ENCODE measurements at places on chromosomes 2 and 18. TPM values are rescaled to one million over a fixed set of nuclear protein-coding genes. Genes with fewer than 3 reads are reported as not detected.

Gene IL1RL2
- 2.0 TPM for total RNA-seq

Gene PROM2
- 31.5 TPM for total RNA-seq

Gene C2orf15
- 5.6 TPM for total RNA-seq

Gene STK25
- total RNA-seq, result 198 TPM

DNA sequence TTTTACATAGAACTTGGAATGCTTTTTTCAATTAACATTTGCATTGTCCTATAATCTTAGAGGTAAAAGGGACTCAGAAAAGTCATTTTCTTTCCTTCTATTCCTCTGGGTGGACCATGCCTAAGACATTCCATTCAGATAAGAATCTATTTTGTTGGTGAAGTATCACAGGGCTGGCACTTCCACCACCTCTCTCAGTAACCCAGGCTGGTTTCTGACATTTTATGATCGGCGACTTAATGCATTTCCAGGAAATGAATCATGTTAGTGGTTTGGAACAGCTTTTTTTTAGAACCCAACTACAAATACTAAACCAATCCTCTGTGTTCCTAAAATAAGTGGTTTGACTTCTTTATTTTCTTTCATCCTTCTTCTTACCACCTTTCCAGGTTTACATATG lies 27.0 kb downstream of the GAD1 start:
- no peak for DNase-seq

DNA sequence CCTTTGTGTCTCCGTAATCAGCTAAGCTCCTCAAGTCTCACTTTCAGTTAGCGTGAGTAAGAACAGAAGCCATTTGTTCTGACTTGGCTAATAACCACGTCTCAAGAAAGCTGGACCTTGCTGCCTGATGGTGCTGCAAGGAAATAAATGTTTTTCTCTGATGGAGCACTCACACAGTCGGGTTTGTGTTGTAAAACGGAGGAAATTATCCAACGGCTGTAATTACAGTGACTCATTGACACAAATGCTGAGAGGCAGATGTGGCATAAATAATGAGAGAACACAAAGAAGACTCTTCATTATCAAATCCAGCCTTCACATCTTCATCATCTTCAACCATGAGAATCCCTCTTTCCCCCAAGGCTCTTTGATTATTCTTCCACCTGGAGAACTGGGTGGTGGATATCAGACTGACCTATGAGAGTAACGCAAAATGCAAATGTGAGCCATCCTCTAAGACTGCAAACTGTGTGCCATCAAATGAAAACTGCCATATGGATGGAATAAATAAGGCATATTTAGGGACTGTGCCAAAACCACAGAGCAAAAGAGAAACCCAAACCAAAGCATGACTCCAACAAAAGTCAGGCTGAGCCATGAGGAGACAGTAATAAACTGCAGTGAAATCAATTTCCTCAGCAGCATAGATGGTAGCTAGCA lies 252.6 kb downstream of the RND3 start:
- DNase-seq, result no peak

DNA sequence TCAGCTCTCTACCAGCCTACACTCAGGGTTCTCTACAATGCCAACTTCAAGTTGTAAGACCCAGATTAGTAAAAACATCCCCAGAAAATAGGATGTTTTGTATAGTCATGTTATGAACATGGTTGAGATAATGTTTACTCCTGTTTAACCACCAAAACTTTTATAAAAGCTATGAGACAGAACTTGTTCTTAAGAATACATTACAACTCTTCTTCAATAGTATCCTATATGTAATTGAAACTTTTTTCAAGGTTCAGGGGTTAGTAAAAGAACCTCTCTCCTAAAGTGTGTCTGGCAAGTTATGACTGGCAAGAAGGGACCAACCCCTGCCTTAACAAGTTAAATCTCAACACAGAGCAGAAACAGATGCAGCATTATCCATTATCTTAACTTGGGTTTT lies 118.8 kb upstream of the STK17B start:
- no peak for DNase-seq

- DNase-seq, result no peak
Observed at GRCh38 chr2:187338679-187339121, 109.4 kb downstream of the CALCRL start.

DNA sequence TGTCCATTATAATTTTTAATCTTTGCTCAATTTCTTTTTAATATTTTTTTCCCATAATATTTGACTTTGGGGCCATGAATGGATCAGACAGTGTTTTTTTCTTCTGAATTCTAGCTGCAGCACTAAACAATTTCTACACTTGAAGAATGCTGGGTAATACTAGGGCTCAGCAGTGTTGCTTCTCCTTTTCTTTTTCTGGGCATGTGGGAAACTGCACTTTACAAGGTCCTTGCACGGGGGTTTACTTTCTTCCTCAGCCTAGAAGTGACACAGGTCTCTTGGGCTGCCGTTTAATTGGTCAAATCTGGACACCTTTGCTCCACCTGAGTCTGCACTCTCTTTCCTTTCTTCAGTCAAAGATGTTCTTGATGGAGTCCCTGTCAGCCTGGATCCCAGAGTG lies 135.4 kb upstream of the APCDD1 start:
- no peak for DNase-seq

- DNase-seq, result peak; percentile 71
Observed at GRCh38 chr2:202237787-202238233, 587 bp downstream of the SUMO1 start.

GRCh38 chr2:31253356-31254131 lies 19.6 kb downstream of the EHD3 start:
- DNase-seq, result no peak

All from type B pancreatic cell (in vitro differentiated cells).